ENCODE measurements at places on chromosomes 7 and 10.
A peak's percentile ranks its signal among the peaks of the same experiment; 100 is the strongest.

- DNase-seq, result no peak
These were observed 63.3 kb downstream of the MRC1 start for GRCh38 chr10:17872191-17873091.

DNA sequence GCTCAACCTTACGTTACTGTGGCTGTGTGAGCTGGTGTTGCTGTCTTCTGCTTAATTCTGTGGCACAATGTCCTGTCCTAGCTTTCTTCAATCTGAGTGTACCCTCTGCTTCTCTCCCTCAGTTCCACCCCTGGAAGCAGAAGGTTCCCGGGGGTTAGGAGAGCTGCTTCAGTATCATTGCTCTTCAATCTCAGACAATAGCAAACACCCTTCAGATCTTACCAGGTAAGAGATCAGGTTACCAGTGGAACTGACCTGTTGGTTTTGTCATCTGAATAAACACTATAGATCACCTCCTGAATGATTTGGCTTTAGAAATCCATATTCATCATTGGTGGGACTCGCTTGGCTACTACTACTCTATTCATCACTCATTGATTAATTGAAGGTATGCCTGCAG is 48.4 kb downstream of the DNAJB9 start:
- no peak for DNase-seq

GRCh38 chr10:17790651-17791050 is 18.5 kb upstream of the MRC1 start:
- no peak for DNase-seq

- DNase-seq, result peak; percentile 5
These were observed 423.5 kb downstream of the ANKRD7 start for GRCh38 chr7:118648002-118648401.

DNA sequence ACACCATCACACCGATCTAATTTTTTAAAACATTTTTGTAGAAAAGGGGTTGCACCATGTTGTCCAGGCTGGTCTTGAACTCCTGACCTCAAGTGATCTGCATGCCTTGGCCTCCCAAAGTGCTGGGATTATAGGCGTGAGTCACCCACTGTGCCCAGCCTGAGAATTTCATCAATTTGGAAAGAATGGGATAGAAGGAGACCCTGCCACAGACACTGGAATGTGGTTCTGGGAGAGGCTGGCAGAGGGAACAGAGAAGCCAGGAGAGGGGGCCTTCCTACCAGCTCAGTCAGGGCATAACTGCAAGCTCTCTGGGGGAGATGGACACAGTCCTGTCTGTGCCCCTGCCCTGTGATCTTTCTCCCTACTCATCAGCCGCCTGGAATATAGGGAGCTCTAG is 42.1 kb upstream of the MKRN1 start:
- DNase-seq, result no peak

GRCh38 chr10:116715839-116716377 is 26.5 kb downstream of the HSPA12A start:
- no peak for DNase-seq

DNA sequence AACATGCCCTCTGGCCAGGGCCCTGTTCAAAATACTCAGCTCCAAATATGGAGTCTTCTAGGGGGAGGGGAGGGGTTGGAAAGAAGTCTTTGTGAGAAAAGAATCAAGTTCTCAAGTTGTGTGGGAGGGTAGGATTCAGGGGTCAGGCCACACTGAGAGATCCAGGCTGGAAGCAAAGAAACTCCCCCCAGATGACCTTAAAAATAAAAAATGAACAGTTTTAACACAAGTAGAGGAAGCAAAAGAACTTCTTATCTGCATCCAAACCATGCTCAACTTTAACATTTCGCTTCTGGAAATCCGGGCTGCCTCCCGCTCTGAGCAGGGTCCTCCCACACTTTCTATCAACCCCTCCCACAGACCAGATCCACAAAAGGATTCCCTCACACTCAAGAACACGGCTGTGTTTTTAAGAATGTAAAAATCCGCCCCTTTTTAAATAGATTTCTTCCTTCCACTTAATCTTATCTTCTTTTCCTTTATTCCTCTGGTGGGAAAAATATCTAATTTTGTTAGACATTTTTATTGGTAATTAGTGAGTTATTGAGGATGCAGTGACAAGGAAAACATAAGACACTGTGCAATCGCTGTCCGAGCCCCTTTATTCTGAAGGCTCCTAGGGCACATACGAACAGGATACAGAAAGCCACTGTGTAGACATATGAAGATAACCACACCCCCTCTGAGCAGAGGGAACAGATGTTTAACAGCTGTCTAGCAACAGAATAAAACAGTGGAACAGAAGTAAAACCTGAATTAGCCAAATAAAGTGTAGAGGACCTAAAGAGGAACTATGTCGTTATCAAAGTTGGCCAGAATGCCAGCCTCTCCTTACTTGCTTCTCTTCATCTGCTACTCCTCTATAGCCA is 43.8 kb downstream of the CYTH3 start:
- DNase-seq, result peak; percentile 93

GRCh38 chr7:90298145-90299038 is 22.7 kb downstream of the FAM237B start:
- DNase-seq, result peak; percentile 29

GRCh38 chr7:77200542-77200941 is 923 bp upstream of the FGL2 start:
- no peak for DNase-seq

DNA sequence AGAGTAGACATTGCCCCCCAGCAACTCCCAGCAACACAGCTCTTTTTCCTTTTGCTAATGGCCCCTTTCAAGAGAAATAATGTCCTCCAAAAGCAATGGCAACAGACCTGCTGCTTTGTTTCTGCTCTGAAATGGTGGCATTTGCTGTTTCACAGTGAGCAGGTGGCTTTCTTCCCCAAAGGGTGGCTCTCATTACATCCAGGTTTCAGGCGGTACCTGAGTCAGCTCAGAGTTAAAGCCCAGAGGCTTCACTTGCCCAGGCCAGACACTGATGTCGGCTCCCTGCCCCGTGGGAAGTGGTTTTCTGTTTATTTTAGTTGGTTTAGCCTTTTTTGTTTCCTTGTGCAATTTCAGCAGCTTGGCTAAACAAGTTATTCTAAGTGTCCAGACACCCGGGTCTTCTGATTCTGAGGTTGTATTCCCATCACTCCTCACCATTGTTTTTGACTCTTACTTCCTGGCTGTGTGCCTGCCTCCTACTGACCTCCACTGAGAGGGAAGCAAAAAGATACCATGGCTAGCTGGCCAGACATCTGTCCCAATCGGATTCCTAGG is 7.8 kb upstream of the ATOH7 start:
- no peak for DNase-seq

GRCh38 chr7:143362131-143363015 is at the start of gene FAM131B:
FAM131B (minus strand) TSS chr7:143362713; CDS start chr7:143362603, 110 bp downstream.
- DNase-seq, result no peak

DNA sequence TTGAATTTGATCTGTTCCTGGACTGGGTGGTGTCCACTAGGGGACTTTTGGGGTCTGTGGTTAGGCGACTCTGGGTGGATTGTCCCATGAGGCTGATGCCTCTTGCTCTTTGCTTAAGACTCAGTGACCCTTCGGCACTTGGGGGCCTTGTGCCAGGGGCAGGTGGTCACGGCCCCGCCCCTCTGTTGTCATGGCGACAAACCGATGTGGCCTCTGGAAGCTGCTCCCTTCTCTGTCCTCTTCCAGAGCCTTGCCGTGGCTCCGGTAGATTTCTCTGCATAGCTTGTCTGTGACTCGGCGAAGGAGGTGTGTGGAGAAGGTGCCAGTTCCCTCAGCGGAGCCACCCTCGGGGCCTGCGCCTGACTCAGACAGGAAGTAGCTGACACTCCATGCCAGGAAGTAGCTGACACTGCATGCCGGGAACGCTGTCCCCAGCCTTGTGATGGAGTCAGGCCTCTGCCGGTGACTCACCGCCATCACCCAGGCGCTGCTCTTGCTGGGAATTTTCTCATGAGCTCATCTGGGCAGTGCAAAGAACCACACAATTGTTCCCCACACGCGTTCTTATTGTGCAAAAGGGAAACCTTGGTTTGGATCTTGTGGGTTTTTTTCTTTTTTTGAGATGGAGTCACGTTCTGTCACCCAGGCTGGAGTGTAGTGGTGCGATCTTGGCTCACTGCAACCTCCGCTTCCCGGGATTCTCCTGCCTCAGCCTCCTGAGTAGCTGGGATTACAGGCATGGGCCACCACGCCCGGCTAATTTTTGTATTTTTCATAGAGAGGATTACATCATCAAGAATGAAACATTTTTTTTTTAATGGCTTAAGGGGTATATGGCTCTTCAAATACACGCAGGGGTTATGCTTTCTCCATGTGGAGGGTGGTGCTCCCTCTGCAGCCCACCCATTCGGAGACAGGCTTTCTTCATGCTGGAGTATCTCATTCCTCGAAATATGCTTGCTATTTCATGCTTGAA is 72.6 kb downstream of the PFKFB3 start:
- DNase-seq, result peak; percentile 32

- DNase-seq, result no peak
These were observed 79.4 kb upstream of the FEZF1 start for GRCh38 chr7:122383934-122384333.

DNA sequence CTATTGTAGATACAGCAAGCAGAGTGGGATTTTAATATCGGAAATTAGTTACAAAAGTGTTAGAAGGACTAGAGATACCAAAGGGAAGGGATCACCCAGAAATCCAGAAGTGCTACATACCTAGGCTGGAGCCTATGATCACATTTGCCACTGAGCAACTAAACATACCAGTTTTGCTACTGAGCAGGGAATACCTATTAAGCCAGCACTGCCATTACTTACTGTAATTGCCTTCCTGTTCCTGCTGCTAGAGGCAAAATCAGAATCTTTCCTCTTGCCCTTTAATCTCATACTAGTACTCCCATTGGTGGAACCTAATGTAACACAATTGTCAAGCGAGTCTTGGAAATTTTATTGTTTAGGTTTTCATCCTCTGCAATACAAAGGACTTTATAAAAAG is 121.7 kb downstream of the ATRNL1 start:
- no peak for DNase-seq

DNA sequence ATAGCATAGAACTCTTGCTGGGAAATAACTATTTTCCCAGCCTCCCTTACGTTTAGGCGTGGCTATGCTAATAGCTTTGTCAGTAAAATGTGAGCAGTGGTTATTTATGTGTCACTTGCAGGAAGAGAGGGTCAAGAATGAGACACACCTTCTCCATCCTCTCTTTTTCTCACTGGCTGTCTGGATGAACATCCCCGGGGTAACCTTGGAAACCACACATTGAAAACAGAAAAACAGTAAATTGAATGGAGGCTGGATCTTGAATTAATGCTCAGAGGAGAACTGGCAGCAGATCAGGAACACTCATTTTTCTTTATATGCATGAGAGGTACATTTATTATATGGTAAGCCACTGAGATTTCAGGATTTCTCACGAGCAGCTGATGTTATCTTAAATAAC is 127.6 kb downstream of the DNAJB9 start:
- DNase-seq, result peak; percentile 43

DNA sequence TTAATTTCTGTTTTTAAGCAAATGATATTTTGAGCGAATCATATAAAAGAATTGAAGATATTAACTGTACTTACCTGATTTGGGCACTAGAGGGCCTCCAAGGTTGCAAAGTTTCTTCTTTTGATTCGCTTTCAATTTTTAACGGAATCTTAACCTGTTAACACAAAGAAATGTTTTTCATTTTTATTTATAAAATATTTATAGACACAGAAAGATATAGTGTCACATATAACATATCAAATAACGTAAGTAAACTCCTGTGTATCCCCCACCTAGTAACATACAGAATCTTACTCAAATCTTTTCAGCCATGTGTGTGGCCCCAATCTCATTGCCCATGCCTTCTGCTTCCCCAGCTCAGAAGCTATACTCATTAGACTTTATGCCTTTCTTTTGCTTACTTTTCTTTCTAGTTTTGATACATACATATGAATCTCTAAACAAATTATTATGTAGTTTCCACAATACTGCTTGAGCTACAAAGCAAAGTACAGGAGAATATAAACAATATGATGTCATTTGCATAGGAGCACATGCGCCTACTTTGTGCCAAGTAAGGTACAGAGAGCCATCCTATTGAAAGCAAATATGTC is 49.5 kb upstream of the ZPBP start:
- peak; percentile 57 for DNase-seq

- no peak for DNase-seq
These were observed 148.2 kb upstream of the LRRTM3 start for GRCh38 chr10:66777665-66778064.

DNA sequence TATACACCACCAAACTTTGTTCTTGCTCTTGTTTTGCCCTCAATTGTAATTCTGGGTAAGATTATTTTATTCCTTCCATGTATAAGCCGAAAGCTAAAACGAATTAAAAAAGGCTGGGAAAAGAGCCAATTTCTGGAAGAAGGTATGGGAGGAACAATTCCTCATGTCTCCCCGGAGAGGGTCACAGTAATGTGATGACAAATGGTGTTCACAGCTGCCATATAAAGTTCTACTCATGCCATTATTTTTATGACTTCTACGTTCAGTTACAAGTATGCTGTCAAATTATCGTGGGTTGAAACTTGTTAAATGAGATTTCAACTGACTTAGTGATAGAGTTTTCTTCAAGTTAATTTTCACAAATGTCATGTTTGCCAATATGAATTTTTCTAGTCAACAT is 12.5 kb upstream of the CFAP69 start:
- no peak for DNase-seq

- peak; percentile 13 for DNase-seq
These were observed 6.4 kb downstream of the HOXA13 start for GRCh38 chr7:27193335-27194001.

GRCh38 chr10:125102821-125103220 is 57.5 kb downstream of the CTBP2 start:
- DNase-seq, result no peak

GRCh38 chr7:97576043-97576442 is 155.8 kb upstream of the TAC1 start:
- no peak for DNase-seq

DNA sequence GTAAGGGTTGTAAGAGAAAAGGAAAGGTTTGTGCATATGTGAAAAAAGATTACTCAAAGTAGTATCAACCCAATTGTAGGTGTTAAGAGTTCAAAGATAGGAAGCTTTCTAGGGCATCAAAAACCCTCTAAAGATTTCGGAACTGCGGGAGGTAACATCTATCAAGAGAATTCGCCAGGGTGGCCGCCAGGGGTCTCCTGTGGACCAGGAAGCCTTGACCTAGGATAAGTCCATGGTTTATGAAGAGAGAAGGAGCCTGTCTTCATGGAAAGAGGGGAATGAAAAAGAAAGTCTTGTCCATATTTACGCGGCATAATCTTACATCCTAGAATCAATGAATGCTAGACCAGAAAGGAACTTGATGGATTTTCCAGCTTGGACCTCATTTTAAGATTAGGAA is 140.7 kb upstream of the CALCR start:
- DNase-seq, result peak; percentile 51

DNA sequence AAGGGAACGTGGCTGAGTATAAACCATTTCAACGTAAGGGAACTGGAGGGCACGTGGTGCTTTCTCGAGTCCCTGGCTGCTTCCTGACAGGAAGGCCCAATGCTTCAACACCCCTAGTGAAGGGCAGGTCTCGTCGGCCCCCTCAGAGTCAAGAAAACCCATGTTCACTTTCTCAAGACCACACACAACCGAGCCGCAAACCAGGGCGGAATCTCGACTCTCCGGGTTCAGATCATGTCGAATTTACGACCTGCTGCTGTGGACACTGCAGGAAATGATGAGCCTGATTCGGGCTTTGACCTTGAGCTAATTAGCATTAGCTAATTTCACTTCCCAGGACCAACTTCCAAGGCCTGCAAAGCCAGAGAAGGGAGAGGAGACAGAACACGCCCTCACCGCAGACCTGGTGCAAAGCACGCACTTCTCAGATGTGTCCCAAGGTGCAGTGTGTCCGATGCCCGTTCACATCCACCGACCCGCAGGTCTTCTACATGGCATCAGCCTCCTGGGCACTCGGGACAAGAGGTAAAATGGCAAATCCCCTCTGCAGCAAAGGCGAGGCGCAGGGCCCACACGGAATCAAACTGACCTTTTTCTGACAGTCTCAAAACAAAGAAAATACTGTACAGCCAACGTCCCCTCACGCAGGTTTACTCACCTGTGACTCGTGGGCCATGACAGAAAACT is 94.7 kb downstream of the DIP2C start:
- DNase-seq, result no peak

Measured in tongue (tissue), 3 donors.